Cardiac ventricle fibroblast (primary cell): ENCODE measurements at places on chromosomes 1 and 21. TPM values are rescaled to one million over a fixed set of nuclear protein-coding genes. Genes with fewer than 3 reads are reported as not detected.

HYI gene
- 7.5 and 9.1 TPM in 2 replicates for total RNA-seq

SPATA1 gene
- total RNA-seq: not detected in 2 replicates

BARHL2 gene
- total RNA-seq: not detected in 2 replicates

CLDN14 gene
- 0.49 TPM in 1 of 2 replicates, not detected in the other for total RNA-seq

PTTG1IP gene
- total RNA-seq: 186 and 220 TPM in 2 replicates
